ENCODE measurements at places on chromosomes 1 and 21. TPM values are rescaled to one million over a fixed set of nuclear protein-coding genes. Genes with fewer than 3 reads are reported as not detected.

ZNF697 gene
- 20.7 TPM for polyA plus RNA-seq

ZNF436 gene
- polyA plus RNA-seq: 33.6 TPM

LTN1 gene
- polyA plus RNA-seq: 38.5 TPM

TMPRSS15 gene
- polyA plus RNA-seq: 0.21 TPM

UBE2J2 gene
- 51.7 TPM for polyA plus RNA-seq

NR1I3 gene
- polyA plus RNA-seq: 2.8 TPM

ACOT11 gene
- polyA plus RNA-seq: 20.2 TPM

KCNJ9 gene
- 0.15 TPM for polyA plus RNA-seq

SERTAD4 gene
- polyA plus RNA-seq: 3.0 TPM

AQP10 gene
- polyA plus RNA-seq: 0.21 TPM

RAB25 gene
- polyA plus RNA-seq: 55.3 TPM

FAM163A gene
- polyA plus RNA-seq: 0.76 TPM

DNA sequence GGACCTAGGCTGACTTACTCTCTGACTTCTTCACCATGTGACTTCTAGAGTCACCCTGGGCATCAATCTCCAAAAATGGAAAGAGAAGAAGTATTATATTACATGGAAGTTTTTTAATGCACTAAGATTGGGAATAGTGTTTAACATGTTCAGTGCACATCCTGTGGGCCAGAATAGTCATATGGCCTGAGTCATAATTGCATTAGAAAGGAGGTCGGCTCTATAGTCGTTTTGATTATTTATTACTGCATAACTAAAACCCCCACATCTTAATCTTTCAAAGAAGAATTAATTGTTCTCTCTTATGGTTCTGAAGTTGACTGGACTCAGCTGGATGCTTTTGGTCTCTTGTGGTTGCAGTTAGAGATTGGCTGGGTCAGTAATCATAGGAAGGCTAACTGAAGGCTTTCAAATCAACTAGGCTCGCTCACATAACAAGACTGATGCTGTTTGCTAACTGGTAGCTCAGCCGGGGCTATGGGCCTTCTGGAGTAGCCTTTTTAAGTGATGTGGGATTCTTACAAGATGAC, 810.6 kb upstream of the ADGRL4 start:
- DNase-seq: no peak

GRCh38 chr1:189681252-189681919, 796.3 kb downstream of the BRINP3 start:
- DNase-seq: peak; percentile 1

DNA sequence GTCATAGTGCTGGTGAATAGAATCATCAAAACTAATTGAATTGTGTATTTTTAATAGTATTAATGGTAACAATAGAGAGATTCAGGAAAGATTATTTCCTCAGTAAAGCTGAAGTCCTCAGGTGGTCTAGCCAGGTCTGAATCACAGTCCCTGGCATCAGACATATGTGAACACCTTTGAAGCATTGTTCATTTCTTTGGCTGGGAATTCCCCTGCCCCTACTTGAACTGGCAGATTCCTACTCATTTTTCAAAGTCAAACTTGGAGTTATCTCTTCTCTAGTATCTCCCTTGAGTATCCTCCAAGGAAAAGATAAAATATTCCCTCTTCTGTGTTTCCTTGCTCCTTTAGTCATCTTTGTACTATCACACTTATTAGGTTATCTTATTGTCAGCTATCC, 759.8 kb downstream of the ADGRL2 start:
- no peak for DNase-seq

DNA sequence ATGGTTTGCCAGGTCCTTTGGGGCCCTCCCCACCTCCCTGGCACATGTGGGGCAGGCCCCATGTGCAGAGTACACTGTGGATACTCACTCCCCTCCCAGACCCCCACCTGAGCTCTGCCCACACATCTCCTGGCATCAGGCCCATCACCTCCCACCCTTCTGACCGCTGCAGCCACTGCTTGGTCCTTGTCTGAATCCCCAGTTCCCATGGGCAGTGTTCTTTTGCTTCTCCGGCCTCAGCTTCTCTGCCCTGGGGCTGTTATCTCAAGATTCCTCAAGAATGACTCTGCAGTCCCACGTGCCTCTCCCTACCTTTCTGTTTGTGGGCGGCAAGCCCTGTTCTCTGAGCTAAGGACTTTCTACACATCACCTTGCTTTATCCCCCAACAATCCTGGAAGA, 187.7 kb upstream of the EDN2 start:
- DNase-seq: no peak

GRCh38 chr1:223721658-223722607, 9.6 kb downstream of the CAPN2 start:
- DNase-seq: no peak

- DNase-seq: no peak
Observed at GRCh38 chr1:38563942-38564735, 295.4 kb downstream of the RRAGC start.

DNA sequence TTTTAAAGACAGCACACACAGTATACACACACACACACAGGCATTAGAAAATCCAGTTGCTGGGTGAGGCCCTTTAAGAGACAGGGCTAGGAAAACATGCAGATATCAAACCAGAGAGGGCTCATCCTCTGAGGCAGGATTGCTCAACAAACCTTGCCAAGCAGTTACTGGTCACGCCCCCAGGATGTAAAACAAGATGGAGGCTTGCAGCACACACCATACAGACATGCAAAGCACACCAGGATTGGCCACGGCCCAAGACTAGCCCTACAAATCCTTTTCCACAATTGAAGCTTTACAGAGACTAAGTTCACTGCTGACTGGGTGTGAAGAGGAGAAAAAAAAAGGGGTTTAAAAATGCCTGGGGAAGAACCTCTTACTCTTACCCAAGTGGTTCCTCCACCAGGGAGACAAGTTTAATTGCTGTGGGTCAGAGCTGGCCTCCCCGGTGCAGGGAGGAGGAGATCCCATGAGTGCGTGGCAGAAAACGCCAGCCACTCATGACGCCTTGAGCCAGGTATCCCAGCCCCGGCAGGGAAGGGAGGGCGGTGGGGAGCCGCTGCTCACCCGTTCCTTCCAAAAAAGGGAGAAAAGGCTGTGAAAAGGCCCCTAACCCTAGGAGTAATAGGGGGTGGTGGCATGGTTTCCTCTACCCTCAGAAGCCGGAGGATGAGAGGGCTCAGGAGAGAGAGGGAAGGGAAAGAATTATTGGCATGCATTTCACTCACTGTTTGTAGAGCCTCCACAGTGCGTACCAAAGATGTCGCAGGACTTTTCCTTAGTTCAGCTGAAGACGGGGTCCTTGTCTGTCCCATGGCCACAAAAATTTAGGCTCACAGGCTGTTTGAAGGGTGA, 594.6 kb upstream of the ZP4 start:
- DNase-seq: no peak

GRCh38 chr1:243792891-243793290, 57.2 kb downstream of the AKT3 start:
- no peak for DNase-seq

GRCh38 chr1:36211841-36212240, 12.4 kb upstream of the THRAP3 start:
- DNase-seq: no peak

DNA sequence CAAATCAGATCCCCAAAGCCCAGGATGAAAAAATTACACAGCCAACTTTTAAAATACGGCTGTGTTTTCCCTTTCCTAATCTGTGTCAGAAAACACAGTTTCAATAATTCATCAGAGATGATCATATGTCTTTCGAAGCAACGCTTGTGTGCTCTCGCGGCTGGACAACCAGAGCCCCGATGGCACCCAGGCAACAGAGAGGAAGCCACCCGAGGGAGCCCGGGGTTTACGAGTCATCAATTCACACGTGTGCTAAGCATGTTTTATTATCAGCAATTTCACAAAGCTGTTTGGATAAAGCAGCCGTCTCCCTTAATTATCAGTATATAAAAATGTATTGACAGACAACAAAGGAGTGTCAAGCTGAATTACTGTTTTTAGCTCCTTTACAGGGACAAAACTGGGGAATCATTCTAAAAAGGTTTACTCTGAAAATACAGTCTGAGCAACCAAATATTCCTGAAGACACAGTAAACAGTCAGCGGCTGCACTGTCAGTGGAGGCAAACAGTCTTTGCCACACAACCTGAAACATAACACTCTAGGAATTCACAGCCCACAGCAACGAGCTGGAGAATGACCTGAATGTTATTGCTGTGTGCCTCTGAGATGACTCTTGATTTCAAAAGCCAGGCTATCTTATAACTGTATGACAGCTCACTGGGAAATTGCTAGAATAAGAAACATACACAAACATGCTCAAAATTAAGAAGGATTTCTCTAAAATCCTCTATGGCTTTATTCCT, 201.0 kb downstream of the SIPA1L2 start:
- DNase-seq: no peak

GRCh38 chr1:175192630-175193526, at the start of gene KIAA0040:
Gene KIAA0040, minus strand, starts transcription at chr1:175192776. Its CDS starts 31,763 bp downstream, at chr1:175161013.
- DNase-seq: peak; percentile 61

DNA sequence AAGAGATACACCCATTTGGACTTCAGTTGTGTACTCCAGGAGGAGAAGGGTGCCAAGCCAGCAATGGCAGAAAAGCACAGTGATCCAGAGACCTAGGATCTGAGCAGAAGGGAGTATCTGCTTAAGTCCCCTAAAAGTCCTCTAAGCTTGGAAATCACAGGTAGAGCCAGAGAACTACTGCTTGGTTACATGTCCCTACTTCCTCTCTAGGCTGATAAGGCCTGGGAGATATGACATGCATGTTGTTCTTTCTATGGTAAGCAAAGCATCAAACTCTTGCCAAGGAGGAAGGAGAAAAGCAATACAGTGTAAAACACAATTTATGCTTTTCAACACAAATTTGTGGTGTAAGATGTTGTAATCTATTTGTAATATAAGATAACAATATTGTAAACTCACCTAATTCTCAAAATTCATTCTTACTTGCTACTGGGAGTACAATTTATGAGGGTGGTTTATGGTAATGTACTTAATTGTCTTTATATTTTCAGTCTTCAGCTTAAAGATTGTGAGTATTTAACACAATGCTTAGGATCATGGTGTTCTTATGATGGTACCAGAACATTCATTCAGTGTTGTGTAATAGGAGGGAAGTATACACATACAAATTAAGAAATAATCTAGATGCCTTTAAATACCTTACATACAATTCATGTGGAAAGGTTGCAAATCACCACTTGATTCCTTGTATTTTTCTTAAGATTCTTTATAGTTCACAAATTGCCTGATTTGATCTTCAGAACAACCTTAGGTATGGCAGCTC, 49.1 kb upstream of the GNG12 start:
- no peak for DNase-seq

DNA sequence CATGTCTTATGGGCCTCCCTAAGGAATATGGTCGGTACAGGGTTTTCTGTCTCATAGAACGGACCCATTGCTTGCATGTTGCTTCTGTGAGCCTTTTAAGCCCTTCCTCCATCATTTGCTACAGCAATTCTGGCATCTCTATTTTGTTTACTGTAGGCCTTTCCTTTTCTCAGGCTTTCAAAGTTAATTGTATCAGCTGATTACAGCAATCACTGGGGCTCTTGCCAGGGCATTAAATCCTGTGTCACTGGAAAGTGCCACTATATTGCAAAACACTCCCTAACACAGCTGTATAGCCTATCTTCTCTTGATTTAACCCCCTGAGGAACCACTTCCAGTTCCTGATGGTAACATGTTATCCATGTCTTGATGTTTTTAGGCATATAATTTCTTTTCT, 156.5 kb downstream of the PDE4B start:
- DNase-seq: no peak

DNA sequence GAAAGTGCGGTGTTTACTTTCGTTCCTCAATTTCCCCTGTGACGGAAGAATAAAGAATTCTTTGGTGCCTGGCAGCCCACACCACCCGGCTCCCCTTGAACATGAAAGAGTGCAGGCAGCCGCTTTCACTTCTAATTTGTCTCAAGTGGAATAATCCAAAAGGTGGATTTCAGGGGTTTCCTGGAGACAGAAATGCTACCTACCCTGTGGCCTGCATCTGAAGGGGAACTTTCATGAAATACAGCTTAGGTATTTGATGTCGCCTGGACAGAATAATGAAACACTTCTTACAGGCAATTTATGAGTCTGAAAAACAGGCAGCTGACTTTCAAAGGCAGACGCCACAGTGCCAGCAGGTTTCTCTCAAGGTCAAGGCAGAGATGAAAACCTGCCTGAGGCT, 169.5 kb upstream of the USP24 start:
- peak; percentile 26 for DNase-seq

- no peak for DNase-seq
Observed at GRCh38 chr1:230349020-230349393, 77.1 kb downstream of the PGBD5 start.

- DNase-seq: no peak
Observed at GRCh38 chr1:229553621-229554130, 4.8 kb downstream of the ABCB10 start.

DNA sequence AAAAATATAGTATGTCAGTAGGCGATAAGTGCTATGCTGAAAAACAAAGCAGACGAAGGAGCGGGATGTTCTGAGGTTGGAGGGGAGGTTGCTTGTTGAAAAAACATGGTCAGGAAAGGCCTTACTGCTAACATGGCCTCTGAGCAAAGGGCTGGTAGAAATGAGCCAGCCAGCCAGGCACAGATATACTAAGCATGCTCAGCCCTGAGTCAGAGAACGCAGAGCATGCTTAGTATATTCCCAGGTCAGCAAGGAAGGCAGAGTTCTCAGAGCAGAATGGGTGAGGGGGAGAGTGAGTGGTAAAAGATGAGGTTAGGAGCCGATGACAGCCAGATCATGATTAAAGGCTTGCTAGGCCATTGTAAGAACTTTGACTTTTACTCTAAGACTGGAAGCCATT, 36.7 kb downstream of the ZBTB40 start:
- no peak for DNase-seq

- DNase-seq: no peak
Observed at GRCh38 chr1:7229696-7230631, 444.7 kb downstream of the CAMTA1 start.

DNA sequence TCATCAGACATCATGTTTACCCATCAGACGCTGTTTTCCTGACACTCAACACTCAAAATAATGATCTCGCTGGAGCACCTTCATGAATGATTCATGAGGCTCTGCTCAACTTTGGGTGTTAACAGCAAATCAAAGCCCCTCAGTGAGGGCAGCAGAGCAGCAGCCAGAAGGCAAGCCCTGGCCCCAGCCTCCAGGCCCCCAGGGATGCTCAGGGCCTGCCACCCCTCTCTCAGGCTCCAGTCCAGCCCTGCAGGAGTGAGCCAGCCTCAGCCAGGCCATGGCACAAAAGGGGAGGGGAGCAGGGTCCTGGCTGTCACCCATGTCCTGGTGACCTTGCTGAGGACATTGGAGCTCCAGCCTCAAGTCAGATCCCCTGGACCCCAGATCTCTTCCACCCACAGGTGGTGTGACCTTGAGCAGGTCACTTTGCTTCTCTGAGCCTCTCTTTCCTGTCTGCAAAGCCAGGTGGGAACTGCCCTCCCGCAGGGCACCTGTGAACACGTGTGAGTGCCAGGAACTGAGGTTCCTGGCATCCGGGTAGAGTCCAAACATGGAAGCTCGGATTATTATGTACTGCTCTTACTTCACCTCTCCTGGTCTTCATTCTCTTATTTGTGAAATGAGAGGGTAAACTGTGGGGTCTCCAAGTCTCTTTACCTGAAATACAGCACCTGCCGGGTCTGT, 161.6 kb upstream of the VAMP3 start:
- DNase-seq: no peak

All from renal pelvis (tissue), 12 donors.